Activated naive CD8-positive, alpha-beta T cell treated with anti-CD3 and anti-CD28 coated beads for 36 hours (primary cell): ENCODE measurements at places on chromosomes 5 and 9.

- H3K36me3 ChIP-seq: no peaks in the 10 kb centered on the region
- no peak for DNase-seq
- H3K27ac ChIP-seq: no peak overlapping the region
- H3K4me1 ChIP-seq: no peaks in the 10 kb centered on the region
- H3K27me3 ChIP-seq: peaks cover 8% of the 10 kb centered on the region
These were observed 47.0 kb upstream of the SEMA6A start for GRCh38 chr5:116621599-116621998.

- H3K27ac ChIP-seq: no peak overlapping the region
- H3K4me1 ChIP-seq: no peaks in the 10 kb centered on the region
- H3K27me3 ChIP-seq: peaks cover 8% of the 10 kb centered on the region
- DNase-seq: no peak
These were observed 53.3 kb upstream of the FAM169A start for GRCh38 chr5:74919487-74919886.

DNA sequence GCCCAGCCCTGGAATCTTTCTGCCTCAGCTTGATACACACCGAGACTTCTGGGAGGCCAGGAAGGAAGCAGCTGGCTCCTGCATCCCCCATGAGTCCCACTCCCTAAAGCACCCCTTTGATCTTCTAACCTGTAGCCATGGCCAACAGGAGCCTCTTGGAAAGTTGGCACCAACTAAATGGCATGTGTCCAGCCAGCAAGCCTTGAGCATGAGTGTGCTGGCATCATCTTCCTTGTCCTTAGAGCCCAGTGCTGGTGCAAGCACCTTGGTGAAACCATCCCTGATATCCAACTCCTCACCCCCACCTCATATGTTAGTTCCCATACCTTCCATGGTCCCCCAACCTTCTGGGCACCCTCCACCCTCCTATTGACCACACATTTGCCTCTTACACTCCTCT is 130.4 kb downstream of the CRB2 start:
- no peaks in the 10 kb centered on the region for H3K4me1 ChIP-seq
- no peak overlapping the region for H3K4me3 ChIP-seq
- H3K27ac ChIP-seq: no peak overlapping the region
- DNase-seq: no peak
- no peaks in the 10 kb centered on the region for H3K27me3 ChIP-seq

DNA sequence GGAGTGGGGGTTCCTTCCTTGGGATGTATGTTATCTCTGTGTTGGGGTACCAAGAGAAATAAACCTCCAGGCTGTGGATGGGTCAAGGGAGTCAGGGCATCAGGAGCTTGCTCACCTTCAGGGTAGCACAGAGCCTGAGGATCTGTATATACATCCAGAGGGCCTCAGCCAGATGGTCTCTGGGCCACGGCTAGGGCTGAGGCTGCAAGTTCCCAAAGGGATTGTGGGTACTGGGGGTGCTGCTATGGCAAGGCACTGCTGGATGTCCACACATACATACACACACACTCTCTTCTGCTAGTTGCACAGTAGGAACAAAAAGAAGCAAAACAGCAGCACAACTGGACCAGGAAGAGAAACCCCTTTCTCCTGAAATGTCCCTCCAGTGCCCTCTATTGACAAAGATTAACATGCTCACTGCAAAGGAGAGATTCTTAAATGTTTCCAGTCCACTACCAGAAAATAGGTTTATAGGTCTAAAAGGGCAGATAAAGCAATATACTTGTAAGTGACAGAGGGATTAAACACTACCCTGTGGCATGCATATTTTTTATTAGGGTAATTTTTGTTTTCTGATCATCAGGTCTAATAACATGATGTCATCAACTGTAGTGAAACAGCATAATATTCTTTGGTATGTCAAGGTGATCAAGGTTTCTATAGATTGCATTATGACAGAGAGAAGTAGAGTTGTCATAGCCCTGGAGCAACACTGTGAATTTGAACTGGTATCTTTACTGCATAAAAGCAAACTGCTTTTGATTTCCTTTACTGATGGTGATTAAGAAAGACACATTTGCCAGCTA is 56.3 kb upstream of the KCNN2 start:
- DNase-seq: no peak
- no peaks in the 10 kb centered on the region for H3K36me3 ChIP-seq
- H3K4me1 ChIP-seq: no peaks in the 10 kb centered on the region
- no peak overlapping the region for H3K4me3 ChIP-seq
- H3K27me3 ChIP-seq: peaks cover 3% of the 10 kb centered on the region
- no peak overlapping the region for H3K27ac ChIP-seq

DNA sequence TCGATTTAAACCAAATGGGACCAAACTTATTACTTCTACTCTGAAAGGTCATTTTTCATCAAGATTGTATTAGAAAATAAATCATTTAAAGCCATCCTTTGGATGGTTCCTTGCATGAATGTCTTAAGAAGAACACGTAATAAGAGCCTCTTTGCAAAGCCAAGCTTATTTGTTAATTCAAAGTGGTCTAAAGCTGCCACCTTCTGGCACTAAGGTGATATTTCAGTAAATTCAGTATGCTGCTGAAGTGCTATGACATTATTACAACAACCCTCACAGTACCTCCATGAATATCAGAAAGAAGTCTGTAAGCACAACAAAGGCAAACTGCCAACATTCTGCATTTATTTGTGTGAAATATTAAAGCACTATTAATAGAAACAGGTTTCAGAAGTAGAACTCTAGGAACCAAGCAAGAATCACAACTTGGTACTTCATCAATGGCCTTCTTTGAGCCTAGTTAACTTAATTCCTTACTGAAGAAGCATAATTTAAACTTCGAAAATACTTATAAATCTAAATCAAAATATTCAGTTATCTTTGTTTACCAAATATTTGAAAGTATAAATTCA is 53.1 kb upstream of the TYRP1 start:
- no peak for DNase-seq
- no peaks in the 10 kb centered on the region for H3K36me3 ChIP-seq
- no peaks in the 10 kb centered on the region for H3K27me3 ChIP-seq
- H3K4me1 ChIP-seq: no peaks in the 10 kb centered on the region
- H3K27ac ChIP-seq: no peak overlapping the region
- H3K4me3 ChIP-seq: no peak overlapping the region

- H3K36me3 ChIP-seq: no peaks in the 10 kb centered on the region
- H3K4me1 ChIP-seq: peaks cover 3% of the 10 kb centered on the region
- no peak for DNase-seq
- H3K4me3 ChIP-seq: no peak overlapping the region
These were observed 162.6 kb downstream of the GLIS3 start for GRCh38 chr9:4137234-4137633.

DNA sequence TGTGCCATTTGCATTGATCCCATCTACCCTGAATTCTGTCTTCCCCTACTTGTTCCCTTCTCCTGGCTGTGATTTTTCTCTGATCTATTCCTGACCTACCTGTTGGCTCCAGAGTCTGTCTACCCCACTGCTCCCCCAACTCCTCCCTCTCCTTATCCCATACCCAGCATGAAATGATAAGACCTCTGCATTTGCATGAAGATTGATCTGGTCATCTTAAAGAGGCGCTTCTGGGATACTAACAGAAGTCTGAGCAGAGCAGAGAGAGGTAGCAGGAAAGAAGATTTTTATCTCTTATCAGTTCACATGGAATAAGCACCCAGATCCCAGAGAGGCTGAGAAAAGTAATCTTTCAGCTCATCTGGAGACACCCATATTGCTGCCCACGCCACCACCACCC is 18.3 kb upstream of the GLIPR2 start:
- no peak overlapping the region for H3K4me3 ChIP-seq
- DNase-seq: no peak
- H3K4me1 ChIP-seq: no peaks in the 10 kb centered on the region
- no peak overlapping the region for H3K27ac ChIP-seq
- no peaks in the 10 kb centered on the region for H3K27me3 ChIP-seq
- H3K36me3 ChIP-seq: no peaks in the 10 kb centered on the region

DNA sequence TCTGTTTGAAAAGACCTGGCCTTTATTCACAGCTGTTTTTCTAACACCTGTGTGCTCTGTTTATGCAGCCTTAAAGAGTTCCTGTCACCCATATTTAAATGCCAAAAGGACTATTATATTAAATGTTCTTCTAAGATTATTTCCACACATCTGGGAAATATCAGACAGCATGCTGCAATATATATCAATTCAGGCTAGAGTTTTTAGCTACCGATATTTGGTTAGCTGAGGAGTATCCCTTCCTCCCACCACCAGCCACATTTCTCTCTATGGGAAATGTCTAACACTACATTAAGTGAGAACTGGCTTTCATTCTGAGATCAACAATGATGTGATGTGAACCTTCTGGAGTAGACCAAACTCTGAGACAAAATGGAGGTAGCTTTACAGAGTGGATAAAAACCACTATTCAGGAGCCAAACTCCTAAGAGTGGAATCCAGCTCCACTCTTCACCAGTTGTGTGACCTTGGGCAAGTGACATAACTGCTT is 509.2 kb downstream of the ZNF608 start:
- H3K36me3 ChIP-seq: no peaks in the 10 kb centered on the region
- no peak overlapping the region for H3K27ac ChIP-seq
- peaks cover 1% of the 10 kb centered on the region for H3K27me3 ChIP-seq
- no peaks in the 10 kb centered on the region for H3K4me1 ChIP-seq
- H3K4me3 ChIP-seq: no peak overlapping the region

DNA sequence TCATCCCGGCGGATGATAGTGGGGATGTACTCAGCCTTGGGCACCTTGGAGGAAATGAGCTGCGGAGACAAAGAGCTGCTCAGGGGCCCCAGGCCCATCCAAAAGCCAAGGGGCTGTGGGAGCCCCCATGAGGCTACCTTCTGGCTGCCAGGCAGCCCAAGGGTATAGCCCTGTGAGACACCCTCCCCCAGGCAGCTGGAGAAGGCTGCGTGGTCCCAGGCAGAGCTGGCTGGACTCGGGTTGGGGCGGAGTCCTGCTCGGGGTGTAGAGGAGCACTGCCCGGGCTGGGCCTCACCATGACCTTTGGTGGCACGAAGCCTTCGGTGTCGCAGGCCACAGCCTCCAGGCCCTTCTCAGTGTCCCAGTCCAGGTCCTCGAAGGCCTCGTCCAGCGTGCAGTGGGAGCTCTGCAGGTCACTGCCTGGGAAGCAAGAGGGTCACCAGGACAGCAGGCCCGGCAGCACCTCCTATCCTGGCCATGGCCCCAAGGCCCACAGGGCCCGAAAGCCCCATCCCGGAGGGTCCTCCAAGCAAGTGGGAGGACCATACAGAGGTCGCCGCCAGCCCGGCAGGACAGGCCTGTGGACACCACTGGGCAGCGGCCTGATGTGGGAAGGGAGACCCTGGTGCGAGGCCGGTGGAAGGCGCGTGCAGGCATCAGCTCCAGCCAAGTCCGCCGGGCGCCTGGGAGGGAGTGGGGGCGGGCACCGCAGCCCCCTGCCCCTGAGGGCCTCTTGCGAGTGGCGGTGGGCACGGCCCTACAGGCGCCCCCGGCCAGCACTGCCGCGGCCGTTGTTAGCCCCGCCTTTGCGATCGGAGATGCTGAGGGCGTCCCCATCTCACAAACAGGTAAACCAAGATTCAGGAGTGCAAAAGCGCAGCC is 6.1 kb downstream of the NSMF start:
- no peak overlapping the region for H3K4me3 ChIP-seq
- peaks cover 53% of the 10 kb centered on the region for H3K36me3 ChIP-seq
- no peaks in the 10 kb centered on the region for H3K27me3 ChIP-seq
- H3K4me1 ChIP-seq: peaks cover 17% of the 10 kb centered on the region
- H3K27ac ChIP-seq: no peak overlapping the region
- DNase-seq: no peak

DNA sequence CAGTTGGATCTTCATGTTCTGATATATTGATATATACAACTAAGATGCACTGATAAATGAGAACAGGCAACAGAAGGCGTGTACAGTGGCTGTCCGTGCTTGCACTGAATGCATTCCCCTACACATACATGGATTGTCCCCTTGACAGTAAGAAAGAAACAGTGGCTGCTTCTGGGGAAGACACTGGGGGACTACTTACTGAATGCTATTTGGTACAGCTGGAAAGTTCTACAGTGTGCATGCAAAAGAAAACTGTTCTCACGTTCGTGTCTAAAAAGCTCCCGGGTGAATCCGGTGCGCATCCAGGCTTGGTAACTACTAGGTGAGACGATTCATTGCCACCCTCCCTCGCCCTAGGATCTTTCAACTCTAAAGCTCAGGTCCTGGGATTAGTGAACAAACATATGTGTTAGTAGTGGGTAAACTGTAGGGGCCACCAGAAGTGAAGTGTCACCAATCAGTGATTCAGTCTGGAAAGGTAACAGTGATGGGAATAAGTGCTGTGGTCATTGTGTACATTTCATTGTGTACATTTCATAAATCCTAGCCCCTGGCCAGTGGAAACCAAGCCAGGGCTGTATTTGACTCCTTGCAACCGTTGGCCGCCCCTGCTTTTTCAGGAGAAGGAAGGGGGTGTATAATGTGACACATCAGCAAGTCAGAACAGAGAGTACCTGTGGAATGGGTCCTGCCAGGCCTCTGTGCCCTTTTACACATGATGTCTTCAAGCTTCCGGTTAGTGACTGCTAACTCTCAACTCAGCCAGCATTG is 46.3 kb upstream of the BOD1 start:
- no peaks in the 10 kb centered on the region for H3K27me3 ChIP-seq
- H3K4me3 ChIP-seq: no peak overlapping the region
- H3K36me3 ChIP-seq: no peaks in the 10 kb centered on the region
- no peak overlapping the region for H3K27ac ChIP-seq
- no peak for DNase-seq

DNA sequence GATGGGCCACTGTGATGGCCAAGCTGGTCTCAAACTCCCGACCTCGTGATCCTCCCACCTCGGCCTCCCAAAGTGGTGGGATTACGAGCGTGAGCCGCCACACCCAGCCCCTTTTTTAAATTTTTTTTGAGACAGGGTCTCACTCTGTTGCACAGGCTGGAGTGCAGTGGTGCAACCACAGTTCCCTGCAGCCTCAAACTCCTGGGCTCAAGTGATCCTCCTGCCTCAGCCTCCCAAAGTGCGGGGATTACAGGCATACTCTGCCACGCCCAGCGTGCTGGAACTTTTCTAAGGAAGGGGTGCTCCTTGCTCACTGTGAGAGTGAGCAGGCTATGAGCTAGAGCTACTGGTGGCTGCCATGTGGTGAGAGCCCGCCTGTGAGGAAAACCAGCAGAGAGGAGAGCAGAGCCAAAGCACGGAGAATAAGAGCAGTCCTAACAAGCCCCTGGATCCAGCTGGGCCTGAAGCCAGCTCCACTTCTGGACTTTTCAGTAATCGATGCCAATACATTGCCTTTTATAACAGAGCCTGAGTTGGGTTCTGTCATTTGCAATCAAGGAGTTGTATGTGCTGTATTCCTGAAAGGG is 75.5 kb upstream of the UNC5A start:
- H3K36me3 ChIP-seq: no peaks in the 10 kb centered on the region
- H3K4me3 ChIP-seq: no peak overlapping the region
- H3K27ac ChIP-seq: no peak overlapping the region
- peaks cover 63% of the 10 kb centered on the region for H3K27me3 ChIP-seq
- H3K4me1 ChIP-seq: peaks cover 1% of the 10 kb centered on the region
- DNase-seq: no peak

- no peak overlapping the region for H3K4me3 ChIP-seq
- H3K4me1 ChIP-seq: no peaks in the 10 kb centered on the region
- H3K27me3 ChIP-seq: peaks cover 4% of the 10 kb centered on the region
- H3K27ac ChIP-seq: no peak overlapping the region
- no peak for DNase-seq
- H3K36me3 ChIP-seq: no peaks in the 10 kb centered on the region
These were observed 5.3 kb downstream of the IL12B start for GRCh38 chr5:159324986-159325385.

- H3K4me1 ChIP-seq: peaks cover 10% of the 10 kb centered on the region
- no peak overlapping the region for H3K27ac ChIP-seq
- H3K4me3 ChIP-seq: no peak overlapping the region
These were observed 23.7 kb downstream of the CWC27 start for GRCh38 chr5:64792469-64792868.
